ENCODE measurements at places on chromosomes 5 and 9. TPM values are rescaled to one million over a fixed set of nuclear protein-coding genes. Genes with fewer than 3 reads are reported as not detected.
A peak's percentile ranks its signal among the peaks of the same experiment; 100 is the strongest.

SHISAL2B gene
- polyA plus RNA-seq, result not detected

ST6GALNAC4 gene
- polyA plus RNA-seq, result 24.3 TPM

MCC gene
- polyA plus RNA-seq, result 17.0 TPM

SH2D3C gene
- polyA plus RNA-seq, result not detected

TMEM215 gene
- not detected for polyA plus RNA-seq

PFN3 gene
- polyA plus RNA-seq, result not detected

CNTFR gene
- not detected for polyA plus RNA-seq

ACOT12 gene
- polyA plus RNA-seq, result 0.56 TPM

SLC35A4 gene
- polyA plus RNA-seq, result 63.4 TPM

TLE1 gene
- 42.8 TPM for polyA plus RNA-seq

RNF208 gene
- 0.17 TPM for polyA plus RNA-seq

SMIM3 gene
- polyA plus RNA-seq, result 34.3 TPM

FRRS1L gene
- polyA plus RNA-seq, result 0.14 TPM

GRCh38 chr5:133780619-133781280 is 168.4 kb upstream of the FSTL4 start:
- no peak for DNase-seq

GRCh38 chr5:6591671-6592288 is 41.1 kb downstream of the NSUN2 start:
- no peak for DNase-seq

- no peak for DNase-seq
Measured at GRCh38 chr5:81314581-81314980, 13.2 kb downstream of the ZCCHC9 start.

DNA sequence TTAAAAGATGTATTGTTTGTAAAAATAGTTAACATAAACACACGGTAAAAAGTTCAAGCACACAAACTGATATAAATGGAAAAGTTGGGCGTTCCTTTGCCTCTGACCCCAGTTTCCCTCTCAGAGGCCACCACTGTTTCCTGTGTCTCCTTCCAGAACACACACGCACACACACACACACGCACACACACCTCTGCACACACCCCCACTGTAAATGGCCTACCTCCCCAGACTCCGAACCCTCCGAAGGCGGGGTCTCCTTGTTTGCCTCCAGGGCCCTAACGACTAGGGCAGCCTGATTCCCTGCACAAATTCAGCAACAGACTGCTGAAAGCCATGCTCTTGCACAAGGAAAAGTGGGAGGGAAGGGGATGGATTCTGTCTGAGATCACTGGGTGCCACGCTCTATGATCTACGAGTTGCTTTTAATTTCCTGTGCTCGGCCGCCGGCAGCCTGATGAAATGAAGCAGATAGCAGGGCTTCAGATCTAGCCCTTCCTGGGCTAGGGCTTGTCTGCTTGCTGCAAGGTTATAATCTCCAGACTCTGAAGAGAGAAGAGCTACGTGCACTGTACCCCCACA is 184.0 kb upstream of the IL12B start:
- DNase-seq, result no peak

DNA sequence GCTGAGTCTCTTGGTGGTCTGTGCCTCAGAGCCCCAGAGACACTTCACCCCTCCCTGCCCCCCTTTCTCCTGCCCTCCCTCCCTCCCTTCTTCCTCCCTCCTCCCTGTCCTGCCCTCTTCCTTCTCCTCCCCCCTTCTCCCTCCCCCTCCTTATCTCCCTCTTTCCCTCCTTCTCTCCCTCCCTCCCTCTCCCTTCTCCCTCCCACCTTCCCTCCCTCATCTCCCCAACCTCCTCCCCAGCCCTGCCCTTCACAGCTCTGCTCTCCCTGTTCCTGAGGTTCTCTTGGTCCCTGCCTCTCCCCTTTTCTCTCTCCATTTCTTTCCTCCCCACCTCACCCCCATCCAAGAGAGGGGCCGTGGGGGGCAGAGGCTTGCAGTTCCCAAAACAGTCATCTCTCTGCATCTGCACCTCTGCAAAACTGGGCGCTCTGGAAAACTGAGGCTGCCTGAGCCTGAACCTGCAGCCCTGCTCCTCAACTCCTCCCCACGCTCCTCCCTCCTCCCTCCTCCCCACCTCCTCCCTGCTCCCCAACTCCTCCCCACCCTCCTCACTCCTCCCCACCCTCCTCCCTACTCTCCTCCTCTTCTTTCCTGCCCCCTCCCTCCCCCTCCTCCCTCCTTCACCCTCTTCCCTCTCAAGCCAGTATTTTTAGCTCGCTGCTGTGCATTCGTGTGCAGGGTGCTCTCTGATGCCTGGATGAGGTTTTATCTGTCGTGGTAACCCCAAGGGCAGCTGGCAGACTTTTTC is 219.1 kb downstream of the C9orf50 start:
- no peak for DNase-seq

GRCh38 chr5:106956886-106957285 is 713.9 kb downstream of the EFNA5 start:
- no peak for DNase-seq

DNA sequence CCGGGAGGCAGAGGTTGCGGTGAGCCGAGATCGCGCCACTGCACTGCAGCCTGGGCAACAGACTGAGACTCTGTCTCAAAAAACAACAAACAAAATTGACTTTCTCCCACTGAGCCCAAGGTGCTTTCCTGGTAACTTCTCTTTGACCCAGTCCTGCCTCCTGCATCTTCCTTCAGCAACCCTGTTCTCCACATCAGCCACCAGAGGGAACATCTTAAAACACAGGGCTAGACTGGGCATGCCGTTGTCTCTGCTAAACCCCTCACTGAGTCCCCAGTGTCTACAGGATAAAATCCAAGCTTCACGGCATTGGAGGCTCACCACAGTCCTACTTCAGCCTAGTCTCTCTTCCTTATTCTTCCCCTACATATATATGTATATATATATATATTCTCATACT is 39.8 kb upstream of the KCNMB1 start:
- no peak for DNase-seq

GRCh38 chr9:17656889-17657288 is 78.0 kb downstream of the SH3GL2 start:
- no peak for DNase-seq

GRCh38 chr9:1046639-1047572 is 3.3 kb upstream of the DMRT2 start:
- DNase-seq, result no peak

DNA sequence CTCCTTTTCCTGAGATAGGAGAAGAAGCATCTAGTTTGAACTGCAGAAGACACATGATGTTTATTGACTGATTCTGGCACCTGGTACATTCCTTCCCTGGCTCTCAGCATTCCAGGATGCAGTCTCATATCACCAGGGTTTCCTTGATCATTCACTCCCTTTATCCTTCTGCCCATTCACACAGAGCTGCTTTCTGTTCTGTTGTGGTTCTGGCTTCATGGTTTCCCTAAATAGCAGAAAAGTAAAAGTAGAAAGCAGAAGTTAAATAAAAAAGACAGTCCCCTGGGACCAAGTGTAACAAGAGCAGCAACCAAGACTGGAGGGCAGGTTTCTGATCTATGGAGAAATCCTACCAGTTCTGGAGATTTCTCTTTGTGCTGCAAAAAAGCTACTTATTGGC is 3.2 kb downstream of the IFNA8 start:
- no peak for DNase-seq

GRCh38 chr5:59767211-59767605 is 126.3 kb downstream of the PDE4D start:
- DNase-seq, result no peak

- no peak for DNase-seq
Measured at GRCh38 chr5:172713113-172713808, 57.7 kb downstream of the DUSP1 start.

GRCh38 chr9:16105168-16106020 is 552.6 kb downstream of the CCDC171 start:
- DNase-seq, result peak; percentile 39

GRCh38 chr9:108125625-108126024 is 636.1 kb upstream of the KLF4 start:
- DNase-seq, result no peak

DNA sequence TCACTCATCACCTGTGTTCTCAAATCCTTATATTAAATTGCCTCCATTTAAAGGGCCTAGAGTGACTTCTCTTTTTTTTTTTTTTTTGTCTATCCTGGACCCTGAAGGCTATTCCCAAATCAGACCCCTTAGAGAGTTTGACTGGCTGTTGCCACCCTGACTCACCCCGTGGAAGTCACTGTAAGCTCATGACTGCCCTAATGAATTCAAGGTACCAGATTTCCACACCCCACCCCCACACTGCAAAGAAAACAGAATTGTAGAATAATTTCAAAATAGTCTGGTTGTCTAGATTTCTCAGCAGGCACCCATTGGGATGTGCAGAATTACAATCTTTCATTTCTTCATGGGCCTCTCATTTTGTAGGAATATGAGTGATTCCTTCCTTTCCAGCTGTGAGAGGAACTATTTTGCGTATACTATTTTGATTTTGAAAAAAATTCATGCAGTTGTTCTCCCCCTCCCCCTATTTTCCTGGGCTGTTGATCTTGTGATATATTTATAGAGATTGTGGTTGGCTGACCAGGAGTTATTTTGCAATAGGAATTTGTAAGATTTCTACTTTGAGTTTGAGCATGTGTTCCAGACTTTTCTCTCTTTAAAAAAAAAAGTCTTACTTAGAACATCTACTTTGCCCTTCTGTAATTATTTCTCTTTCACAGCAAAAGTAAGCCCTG is 79.1 kb downstream of the ZNF618 start:
- peak; percentile 41 for DNase-seq

GRCh38 chr9:122904466-122904822 is 715 bp downstream of the RC3H2 start:
- DNase-seq, result no peak

- no peak for DNase-seq
Measured at GRCh38 chr9:130110166-130110565, 56.5 kb downstream of the GPR107 start.

Measured in AG04450 (cell line).